ENCODE measurements at places on chromosomes 3 and 15.

DNA sequence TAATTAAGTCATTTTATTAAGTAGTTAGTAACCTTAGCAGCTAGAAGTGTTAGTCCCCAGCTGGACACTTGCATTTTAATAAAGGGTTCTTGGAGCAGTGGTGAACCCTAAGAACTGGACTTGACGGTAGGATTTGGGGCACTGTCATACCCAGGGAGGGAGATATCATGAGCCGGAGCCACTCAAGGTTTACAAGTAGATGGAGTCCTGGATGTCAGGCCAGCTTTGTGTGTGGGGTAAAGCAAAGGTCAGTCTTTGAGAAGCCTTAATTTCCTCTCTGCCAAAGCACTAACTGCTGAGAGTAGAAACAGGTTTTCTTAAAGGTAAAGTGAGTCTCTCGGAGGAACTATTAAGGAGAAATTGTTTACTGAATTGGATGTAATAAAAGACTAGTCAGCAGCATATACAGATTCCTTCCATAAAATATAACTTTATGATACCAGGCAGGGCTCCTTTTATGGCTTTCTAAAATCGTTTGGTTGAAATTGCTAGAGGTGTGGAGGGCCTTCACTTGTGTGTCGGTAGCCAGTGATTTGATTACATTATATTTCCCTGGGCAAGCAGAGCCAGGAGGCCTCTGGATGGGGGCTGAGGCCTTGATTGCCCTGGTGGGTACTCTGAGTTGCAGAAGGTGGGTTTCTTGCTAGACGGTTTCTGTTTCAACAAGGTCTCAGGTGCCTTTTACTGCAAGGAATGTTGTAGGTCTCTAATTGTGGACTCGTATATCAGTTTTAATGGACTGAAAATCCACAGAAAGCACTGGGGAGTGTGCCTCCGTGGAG is 23.1 kb downstream of the SQOR start:
- DNase-seq = no peak

DNA sequence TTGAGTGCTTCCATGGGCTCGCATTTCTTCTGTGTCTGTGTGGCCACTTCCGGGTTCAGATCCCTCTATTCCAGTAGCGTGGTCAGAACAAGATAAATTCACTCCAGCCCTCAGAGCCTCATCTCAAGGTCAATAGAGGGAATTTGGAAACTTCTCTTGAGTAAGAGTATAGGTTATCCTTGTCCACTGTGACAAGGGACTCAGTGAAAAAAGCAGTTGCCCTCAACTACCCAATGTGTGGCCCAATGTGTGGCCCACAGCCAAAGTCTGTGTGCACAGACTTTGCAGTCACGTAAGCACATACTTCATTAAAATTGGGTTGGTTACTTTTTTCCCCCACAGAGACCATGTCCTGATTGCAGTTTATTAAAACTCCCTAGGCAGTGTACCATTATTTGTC is 305.6 kb upstream of the SEMA6D start:
- no peak for DNase-seq

GRCh38 chr3:48684480-48685143 is 1.1 kb downstream of the NCKIPSD start:
- no peak for DNase-seq

DNA sequence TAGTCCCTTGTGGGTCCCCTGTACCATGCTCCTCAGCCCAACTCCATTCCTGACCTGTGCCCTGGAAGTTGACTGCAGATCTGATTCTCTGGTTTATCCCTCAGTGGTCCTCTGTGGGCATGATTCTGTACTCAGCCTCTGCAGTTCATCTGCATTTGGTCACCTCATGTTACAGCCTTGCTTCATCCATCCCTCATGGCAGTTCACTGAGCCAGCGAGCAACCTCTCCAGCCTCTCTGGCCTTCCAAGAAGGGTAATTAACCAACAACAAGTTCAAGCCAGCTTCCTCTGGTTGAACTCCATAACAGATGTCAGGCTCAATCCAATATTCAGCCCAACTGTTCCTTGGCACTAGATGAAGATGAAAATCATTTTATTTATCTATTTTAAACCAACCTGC is 509.5 kb downstream of the NTRK3 start:
- DNase-seq = no peak

DNA sequence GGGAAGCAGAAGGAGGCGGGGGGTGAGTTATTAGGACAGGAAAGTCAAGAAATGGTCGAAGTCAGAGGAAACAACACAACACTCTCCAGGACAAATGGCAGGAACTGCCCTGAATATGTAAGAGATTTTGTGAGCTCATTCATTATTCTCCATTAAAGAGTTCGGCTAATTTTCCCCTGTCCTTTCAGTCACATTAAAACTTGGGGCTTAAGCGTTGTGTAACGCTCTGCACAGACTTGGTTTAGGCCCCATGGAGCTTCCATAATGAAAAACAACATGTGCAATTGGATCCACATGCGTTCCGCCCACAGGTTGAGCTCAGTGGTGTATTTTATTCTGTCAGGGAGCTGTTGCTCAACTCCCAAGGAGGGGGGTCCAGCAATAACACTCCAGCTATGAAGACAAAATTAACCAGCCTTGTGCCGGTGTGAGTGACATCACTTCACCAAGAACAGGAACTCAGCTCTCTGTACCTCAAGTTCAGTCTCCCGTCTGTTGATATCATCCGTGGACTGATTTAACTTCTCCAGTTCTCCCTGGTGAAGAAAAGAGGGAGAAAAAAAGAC is 2.3 kb downstream of the SH3BP5 start:
- DNase-seq = no peak

DNA sequence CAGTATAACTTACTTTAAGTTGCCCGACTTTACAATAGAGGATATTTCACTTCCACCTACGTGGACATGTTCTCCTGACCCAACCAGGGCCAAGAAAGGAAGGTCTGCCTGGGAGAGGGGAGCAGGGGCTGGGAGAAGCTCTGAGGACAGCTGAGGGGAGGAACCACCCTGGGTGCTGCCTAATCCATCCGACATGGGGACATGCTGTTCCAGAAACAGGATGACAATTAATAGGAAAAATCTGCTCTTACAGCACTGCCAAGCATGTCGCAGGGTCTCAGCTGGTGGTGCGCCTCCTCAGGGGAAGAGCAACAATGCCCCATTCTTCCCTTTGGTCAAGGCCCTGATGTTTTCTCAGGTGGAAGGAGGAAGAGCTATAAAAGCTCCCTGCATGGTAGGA is 132.3 kb downstream of the NTRK3 start:
- no peak for DNase-seq

Measured in anterior cingulate cortex (tissue), 58 donors.